Right kidney (tissue), 9 donors: ENCODE measurements at places on chromosomes 4 and X.

DNA sequence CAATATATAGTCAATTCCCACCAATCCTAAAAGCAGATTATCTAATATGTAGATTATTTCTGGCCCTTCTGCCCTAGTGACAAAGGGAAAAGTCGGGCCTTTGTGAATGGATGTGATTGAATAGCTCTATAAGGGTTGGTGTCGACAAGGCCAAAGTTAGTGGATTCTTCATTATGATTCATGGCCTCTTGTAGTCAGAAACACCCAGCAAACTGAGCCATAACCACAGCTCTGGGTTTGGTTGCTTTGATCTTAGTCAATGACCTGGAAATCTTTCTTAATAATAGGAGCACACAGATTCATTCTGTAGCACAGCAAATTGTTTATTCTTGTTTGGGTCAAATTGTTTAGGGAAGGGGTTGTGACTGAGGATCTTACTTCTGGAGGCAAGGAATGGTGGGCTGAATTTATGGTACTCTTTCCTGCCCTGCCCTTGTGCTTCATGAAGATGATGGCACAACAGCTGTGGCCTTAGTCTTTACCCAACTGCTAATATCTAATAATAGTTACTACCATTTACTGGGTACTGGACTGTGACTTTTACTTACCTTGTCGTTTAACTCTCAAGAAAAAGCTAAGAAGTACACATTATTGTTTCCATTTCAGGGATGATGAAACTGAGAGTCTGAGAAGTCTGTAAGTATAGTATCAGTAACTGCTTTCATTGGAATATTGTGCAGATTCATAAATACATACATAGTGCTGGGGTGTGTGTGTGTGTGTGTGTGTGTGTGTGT lies 74.0 kb downstream of the AFF2 start:
- DNase-seq, result no peak

DNA sequence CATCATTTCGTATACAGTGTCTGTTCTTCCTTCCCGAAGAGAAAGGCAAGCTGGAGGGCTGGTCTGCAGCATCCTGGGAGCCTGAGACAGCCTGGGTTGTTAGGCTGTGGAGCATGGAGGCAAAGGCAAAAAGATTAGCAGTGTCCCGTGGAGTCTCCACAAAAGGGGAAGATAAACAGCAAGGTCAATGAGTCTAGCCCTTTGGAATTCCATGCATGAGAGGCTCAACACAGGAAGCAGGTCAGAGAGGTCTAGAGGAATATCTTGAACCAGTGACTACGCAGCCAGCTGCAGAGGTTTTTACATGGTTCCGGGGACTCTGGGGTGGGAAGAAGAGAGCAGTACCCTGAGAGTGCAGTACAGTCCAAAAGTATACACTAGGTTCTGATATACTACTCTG lies 12.2 kb upstream of the MCF2 start:
- peak; percentile 1 for DNase-seq

GRCh38 chrX:13721371-13721770 lies 13.0 kb downstream of the TRAPPC2 start:
- no peak for DNase-seq

DNA sequence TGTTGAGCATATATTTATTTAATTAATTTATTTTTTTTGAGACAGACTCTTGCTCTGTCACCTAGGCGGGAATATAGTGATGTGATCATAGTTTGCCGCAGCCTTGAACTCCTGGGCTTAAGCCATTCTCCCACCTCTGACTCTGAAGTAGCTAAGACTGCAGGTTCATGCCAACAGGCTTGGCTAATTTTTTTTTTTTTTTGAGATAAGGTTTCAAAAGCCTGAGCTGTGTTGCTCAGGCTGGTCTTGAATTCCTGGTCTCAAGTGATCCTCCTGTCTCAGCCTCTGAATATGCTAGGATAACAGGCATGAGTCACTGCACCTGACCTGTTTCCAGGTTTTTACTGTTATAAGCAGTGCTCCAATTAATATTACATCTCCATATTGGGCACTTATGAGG lies 4.8 kb downstream of the ADD1 start:
- DNase-seq, result no peak

GRCh38 chr4:36477861-36478260 lies 196.4 kb downstream of the DTHD1 start:
- no peak for DNase-seq

GRCh38 chr4:152682143-152682941 lies 2.5 kb upstream of the TMEM154 start:
- no peak for DNase-seq

DNA sequence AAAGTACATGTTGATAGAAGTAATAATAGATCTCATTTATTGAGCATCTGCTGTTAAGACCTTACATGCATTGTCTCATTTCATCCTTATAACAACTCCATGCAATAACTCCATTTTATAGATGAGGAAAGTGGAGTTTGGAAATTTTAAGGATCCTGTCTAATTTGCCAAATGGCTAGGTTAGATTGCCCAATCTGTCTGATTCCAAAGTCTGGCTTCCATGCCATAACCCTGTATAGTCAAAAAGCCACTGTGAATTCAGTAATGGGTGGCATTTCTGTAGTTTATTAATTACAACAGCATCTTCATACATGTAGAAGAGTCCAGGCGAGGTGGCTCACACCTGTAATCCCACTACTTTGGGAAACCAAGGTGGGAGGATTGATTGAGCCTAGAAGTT lies 8.8 kb upstream of the ELOVL6 start:
- no peak for DNase-seq

GRCh38 chrX:120244395-120244734 lies 6.2 kb upstream of the ZBTB33 start:
- no peak for DNase-seq

GRCh38 chr4:24666316-24666715 lies 82.0 kb upstream of the DHX15 start:
- DNase-seq, result no peak

DNA sequence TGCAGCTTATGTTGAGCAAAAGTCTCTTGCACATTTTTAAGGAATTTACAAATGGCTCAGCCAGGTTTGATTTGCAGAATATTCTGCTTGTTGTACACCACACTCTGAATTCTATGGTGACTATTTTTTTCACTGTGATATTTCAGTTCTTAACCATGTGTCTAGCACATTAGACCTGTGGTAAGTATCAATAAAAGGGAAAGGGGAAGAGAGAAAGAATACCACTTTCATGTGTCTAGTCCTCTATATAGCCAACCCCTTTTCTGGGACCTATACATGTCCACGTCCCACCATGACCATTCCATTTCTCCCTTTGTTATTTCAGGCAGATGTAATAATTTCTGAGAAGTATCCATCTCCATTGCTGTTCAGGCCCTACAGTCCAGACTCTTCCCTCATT lies 121.3 kb upstream of the PNPLA4 start:
- no peak for DNase-seq

- no peak for DNase-seq
Measured at GRCh38 chr4:167779864-167780263, 312.5 kb upstream of the ANXA10 start.

DNA sequence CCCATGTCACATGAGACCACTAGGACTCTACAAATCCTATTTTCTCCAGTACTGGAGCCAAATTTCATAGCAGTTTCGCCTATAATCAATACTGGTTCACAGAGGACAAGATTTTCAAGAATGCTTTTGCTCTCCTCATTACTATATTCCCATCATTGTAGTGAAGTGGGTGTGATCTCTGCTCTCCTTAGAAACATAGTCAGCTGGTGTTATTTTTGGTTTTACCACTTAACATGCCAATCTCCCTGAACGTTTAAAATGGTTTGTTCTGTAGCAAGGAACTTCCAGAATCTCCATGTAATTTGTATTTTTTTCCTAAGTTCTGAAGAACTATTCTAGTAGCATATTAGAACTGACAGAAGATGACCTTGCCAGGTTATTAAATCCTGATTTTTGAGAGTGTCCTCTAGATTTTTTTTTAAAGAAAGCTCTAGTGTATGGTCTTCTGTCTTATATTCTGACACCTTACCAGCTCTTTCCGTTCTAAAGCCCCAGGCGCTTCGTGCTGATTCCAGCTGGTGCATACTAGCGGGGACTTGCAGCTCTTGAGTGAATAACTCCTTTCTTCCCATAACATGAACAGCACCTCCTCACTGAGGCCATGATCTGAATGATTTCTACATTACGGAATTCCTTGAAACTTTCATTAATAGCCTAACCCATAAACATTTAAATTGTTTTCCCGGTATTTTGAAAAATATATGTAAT lies 1372.9 kb downstream of the TECRL start:
- DNase-seq, result no peak

- no peak for DNase-seq
Measured at GRCh38 chr4:184074677-184075388, 142.8 kb downstream of the ENPP6 start.

GRCh38 chr4:114694770-114695169 lies 96.2 kb downstream of the UGT8 start:
- DNase-seq, result no peak

DNA sequence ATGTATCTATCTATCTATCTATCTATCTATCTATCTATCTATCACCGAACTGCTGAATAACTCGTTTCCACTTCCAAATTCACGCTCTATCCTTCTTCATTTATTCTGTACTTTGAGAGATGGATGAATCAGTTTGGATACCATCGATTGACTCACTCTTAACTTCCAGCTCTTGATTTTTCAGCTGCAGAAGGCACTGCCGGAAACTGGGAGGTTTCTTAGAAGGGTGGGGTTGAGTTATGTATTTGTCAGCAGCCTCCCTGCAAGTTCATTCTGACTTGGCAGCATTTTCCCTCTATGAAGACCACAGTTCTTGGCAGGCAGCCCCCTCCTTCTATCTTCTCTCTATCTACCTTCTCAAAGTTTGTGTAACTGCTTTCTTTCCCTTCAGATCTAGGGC lies 112.0 kb upstream of the MAGEB18 start:
- DNase-seq, result no peak
